ENCODE measurements at places on chromosomes 5 and 9.

GRCh38 chr5:74538206-74538661 is 102.3 kb downstream of the ENC1 start:
- DNase-seq = peak; percentile 83

DNA sequence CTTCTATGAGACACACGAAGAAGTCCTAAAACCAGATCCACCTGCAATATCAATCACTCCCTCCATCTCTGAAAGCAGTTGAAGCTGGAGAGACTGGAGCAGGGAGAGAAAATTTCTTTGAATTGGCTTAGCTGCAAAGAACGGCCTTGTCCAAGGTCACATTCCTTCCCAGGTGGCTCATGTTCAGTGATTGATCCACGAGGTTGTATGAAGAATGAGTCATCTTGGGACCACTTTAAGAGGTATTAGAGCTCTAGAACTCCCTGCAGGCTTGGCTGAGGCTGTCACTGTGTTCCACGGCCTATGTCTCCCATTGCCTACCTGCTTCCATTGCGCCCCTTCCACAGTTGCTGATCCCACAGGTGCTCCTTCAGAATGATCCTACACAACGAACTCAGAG is 68.2 kb downstream of the HMHB1 start:
- no peak for DNase-seq

GRCh38 chr5:150142185-150142958 is 13.3 kb downstream of the PDGFRB start:
- peak; percentile 42 for DNase-seq

GRCh38 chr5:62592558-62592957 is 13.9 kb downstream of the LRRC70 start:
- DNase-seq = no peak

DNA sequence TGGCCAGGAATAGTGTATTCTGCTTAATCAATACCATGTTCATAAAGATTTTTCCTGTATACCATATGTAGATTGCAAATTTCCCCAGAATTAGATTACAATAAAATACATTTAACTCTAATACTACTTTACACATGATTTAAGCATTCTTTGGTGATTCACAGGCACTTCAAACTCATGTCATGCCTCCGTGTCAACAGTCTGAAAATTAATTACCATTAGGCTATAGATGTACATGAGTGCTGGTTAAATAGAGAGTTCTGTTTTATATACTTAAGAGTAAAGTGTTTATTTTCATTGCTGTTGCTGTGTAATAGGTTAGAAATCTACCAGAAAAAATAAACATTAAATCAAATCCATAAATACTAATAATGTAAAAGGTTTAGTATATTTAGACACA is 159.8 kb downstream of the ZSWIM6 start:
- DNase-seq = no peak

DNA sequence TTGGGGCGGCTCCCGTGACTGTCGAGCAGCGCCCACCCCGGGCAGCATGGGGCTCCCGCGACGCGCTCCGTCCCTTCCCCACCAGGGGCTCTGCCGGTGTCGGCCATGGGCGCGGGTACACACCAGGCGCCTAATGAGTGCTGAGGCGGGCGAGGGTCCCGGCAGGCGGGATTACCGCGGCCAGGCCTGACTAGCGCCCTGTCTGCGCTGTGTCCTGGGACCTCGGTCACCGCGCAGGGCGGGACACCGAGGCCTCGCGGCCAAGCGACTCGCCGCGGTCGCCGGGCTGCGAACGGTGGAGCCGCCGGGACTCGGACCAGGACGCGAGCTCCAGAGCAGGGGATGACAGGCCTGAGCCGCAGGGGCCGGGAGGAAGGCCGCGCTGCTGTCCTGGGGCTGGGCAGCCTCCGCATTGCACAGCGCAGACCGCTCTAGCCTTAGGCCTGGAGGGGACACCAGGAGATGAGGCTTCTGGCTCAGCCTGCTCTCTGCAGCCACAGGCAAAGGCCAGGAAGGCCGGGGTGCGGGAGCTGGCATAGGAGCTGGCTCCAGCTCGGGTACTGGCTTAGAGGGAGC is 14.1 kb downstream of the LCN10 start:
- peak; percentile 44 for DNase-seq

DNA sequence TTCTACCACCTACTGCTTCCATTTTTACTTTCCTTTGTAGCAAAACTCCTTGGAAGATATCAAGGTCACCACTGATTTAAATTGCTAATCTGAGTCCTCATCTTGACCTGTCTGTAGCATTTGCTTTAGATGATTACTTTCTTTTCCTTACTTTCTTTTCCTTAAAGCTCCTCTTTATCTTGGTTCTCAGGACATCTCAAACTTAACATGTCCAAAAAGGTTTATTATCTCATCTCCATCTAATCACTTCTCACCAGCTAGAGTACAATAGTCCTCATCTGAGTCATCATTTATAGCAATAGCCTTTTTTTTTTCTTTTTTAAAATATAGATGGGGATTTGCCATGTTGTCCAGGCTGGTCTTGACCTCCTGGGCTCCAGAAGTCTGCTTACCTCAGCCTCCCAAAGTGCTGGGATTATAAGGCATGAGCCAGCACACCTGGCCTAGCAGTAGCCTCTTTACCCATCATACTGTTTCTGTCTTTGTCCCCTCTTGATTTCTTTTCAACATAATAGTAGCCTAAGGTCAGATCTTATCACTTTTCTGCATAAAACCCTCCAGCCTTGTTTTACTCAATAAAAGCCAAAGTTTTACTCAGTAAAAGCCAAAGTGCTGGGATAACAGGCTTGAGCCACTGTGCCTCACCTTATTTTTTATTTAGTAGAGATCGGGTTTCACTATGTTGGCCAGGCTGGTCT is 32.9 kb upstream of the GPR21 start:
- DNase-seq = no peak

GRCh38 chr5:152547202-152547601 is 142.1 kb upstream of the NMUR2 start:
- DNase-seq = no peak

DNA sequence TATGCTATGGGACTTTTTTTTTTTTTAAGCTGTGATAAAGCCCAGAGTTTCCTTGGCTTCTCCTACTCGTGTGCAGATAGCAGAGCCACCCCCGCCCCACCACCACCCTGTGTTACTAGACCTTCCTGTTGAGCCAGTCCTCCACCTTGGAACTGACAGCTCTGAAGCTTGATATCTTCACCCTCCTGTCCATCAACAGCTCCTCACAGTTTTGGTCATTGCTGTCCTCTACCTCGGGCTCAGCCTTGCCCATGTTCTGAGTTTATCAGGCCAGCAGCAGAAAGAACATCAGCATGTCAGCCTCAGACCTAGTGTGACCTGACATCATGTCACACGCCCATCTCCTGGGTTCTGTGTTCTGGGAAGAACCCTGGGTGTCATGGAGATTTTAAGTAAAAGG is 167.1 kb upstream of the RAI14 start:
- no peak for DNase-seq

- no peak for DNase-seq
Measured at GRCh38 chr5:119368238-119368630, 12.4 kb downstream of the TNFAIP8 start.

GRCh38 chr5:68592351-68592750 is 376.8 kb downstream of the PIK3R1 start:
- no peak for DNase-seq

- DNase-seq = no peak
Measured at GRCh38 chr9:69577123-69577522, 95.0 kb downstream of the APBA1 start.

DNA sequence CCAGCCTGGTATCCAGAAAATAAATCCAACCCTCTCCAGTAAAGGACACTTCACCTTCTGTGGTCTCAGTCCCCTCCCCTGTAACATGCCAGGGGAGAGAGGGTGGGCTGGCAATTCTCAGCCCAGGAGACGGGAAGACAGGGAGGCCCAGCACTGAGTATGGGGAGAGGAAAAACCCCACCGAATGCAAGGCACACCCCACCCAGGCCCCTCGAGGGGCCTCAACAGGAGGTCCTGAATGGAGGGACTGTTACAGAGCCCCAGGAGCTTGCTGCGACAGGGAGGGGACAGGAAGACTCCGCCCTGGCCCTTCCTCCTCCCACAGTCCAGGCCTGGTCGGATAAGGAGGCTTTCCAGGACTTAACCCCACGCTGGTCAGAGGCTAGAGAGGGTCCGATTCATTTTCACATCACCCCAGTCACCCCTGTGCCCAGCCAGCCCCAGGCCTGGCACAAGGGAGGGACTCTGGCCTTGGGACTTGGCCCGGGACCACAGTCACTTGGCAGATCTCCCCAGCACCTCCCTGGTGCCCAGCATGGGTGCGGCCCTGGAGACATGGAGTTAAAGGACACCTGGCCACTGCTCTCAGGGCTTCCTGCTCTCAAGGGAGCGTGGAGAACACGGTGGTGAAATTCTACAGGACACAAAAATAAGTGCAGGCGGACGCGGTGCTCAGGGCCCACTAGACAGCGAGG is 44.9 kb upstream of the STXBP1 start:
- no peak for DNase-seq

- DNase-seq = no peak
Measured at GRCh38 chr9:91239367-91240111, 122.2 kb downstream of the AUH start.

DNA sequence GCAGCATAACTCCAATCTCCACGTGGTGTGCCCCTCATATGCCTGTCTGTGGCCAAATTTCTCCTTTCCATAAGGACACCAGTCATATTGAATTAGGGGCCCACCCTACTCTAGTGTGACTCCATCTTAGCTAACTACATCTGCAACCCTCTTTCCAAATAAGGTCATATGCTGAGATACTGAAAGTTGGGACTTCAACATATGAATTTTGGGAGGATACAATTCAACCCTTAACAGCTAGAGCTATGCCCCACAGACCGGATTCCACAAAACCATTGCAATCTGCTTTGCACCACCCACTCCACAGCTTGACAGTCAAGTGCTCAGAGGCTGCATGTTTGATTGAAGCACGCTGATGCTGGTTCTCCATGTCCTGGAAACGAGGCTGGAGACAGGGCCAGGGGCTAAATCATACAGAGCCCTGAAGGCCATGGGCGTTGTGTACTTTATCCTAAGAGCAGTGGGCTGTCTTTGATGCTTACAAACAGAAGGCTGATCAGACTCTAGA is 122.8 kb downstream of the MTX3 start:
- DNase-seq = no peak

Data from trophoblast cell (in vitro differentiated cells and primary cell).